Cerebellum (tissue), 4 donors: ENCODE measurements at places on chromosomes 5 and 9. TPM values are rescaled to one million over a fixed set of nuclear protein-coding genes. Genes with fewer than 3 reads are reported as not detected.

The PALM2AKAP2 gene
- 4.5 TPM for total RNA-seq

- peak; percentile 87 for DNase-seq
Observed at GRCh38 chr5:157449011-157449723, 10.8 kb upstream of the NIPAL4 start.

DNA sequence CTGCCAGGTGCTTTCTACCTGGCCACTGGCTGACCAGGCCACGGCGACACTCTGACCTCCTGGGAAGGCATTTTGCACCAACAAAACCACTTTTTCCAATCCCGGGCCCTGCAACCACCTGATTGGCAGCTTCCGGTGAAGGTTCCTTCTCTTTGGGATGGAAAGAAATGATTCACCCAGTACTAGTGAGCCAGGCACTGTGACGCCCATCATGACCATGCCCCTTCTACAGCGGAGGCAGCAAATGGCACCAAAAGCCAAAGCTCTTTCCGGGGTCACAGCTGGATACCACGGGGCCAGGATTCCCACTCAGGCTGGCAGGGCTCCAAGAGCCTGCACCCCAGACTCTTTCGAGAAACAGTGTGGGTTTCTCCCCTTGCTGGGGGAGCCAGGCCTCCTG is 4.7 kb downstream of the NOTCH1 start:
- no peak for DNase-seq

DNA sequence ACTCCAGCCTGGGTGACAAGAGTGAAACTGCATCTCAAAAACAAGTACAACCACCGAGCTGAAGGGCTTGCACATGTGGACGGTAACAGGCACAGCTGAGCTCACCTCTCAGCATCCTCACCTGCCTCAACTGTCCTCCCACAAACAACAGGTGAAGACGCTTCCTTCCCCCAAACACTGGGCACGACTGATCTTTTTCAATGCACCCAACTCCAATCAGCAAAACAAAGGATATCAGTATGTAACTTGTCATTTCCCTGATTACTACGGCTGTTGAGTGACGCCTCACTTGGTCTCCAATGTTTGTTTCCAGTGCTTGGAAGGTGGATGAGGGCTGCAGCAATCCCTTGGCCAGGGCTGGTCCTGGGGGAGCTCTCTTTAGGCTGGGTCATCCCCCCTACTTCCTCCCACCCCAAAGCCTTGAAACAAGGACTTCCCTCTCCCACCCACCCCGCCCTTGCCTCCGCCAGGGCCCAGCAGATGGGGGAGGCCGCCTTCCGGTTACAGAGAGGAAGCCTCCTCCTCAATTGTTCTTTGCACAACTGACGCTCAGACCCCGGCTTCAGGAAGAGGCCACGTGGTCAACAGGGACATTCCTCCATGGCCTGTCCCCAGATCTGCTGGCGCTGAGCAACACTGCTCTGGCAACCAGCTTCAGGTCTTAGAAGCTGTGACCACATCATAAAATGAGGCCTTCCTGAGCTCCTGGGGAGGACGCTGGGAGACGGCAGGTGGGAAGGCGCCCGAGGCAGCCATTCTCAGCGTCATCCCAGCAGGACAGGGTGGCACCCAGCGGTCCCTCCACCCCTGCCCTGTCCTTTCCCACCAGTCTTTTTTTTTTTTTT is 5.9 kb downstream of the FAM78A start:
- no peak for DNase-seq

- DNase-seq, result no peak
Observed at GRCh38 chr5:102532123-102532522, 33.3 kb upstream of the SLCO6A1 start.

DNA sequence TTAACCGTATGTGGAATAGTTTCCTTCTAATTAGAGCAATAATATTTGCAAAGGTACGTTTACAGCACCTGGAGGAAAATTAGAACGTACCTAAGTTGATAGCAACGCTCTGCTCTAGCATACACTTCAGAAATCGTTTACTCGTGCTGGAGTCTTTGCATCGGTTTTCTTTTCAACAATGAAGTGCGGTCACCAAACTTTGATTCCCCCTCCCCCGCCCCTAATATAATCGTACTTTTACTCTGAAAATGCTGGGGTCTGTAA is 506 bp downstream of the ADAMTS19 start:
- DNase-seq, result no peak
